ENCODE measurements at places on chromosomes 3 and 15.
A peak's percentile ranks its signal among the peaks of the same experiment; 100 is the strongest.

DNA sequence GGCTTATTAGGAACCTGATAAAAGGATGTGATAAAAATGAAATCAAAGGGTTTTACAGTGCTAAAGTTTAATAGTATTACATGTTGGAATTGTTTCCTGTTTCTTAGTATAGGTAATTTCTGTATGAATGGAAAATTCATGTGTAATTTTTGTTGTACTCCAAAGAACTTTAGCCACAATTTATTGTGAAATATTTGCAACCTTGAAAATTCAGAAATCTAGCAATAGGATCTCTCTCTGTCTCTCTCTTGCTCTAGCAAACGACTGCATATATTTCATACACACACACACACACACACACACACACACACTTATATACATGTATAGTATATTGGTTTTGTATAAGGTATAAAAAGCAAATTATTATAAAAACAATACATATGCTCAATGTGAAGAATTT lies 59.6 kb downstream of the PIAS1 start:
- no peak for DNase-seq

DNA sequence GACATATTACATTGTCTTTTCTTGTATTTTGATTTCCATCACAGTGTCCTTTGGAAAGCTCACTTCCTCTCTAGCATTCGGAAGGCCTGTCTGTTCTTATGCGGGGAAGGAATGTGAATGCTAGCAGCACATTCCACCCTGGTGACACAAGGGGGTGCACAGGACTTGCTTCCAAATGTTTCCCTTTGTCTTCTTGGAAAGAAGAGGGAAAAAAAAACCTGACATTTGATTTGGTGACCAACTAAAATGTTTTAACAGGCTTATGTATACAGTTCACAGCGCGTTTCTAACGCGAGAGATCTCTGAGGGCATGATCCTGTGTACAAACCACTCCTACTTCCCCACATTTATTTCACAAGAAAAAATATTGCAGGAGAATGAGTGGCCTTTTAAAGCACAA lies 107.6 kb upstream of the FXR1 start:
- DNase-seq = no peak

DNA sequence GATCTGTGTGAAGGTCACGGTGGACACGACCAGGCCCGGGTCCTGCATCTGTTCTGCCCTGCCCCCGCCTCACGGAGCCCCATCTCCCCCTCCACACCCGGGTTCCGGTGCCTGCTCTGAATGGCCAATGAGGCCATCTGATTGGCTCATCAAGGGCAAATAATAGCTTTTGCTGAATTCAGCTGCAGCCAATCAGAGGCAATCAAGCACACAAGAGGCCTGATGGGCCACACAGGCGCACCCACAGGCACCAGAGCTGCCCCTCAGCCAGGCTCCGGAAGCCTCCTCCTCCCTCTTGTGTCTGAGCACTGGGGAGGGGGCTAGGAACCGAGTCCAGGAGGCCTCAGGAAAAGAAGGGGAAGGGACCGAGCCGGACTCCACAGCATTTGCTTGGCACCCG lies 49.5 kb downstream of the CACNA2D2 start:
- DNase-seq = no peak

DNA sequence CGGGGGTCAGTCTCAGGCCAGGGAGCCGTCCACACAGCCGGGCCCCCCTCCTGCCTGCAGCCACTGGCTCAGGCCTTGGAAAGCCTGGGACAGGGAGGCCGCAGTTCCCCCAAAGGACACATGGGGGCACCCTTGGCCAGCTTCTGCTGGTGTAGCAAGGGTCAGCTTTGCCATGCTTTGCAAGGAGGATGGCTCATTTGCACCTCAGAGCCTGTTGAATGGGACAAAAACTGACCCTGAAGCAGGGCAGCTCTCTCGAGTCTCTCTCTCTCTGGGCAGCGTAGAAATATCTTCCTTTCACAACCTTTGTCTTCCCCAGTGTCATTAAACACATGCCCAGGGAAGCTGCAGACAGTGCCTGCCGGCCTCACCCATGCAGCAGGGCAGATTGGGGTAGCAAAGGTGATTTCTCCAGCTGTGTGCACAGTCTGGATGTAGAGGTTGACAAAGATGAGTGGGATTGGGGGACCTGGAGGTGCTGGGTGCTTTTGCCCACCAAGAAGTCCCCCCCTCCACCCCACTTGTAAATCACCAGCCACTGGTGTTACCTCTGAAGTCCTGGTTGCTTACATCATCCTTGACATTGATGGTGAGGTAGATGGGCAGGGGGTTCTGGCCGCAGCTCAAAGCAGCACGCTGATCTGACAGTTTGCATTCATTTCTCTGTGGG lies 17.4 kb upstream of the EHD4 start:
- peak; percentile 46 for DNase-seq

DNA sequence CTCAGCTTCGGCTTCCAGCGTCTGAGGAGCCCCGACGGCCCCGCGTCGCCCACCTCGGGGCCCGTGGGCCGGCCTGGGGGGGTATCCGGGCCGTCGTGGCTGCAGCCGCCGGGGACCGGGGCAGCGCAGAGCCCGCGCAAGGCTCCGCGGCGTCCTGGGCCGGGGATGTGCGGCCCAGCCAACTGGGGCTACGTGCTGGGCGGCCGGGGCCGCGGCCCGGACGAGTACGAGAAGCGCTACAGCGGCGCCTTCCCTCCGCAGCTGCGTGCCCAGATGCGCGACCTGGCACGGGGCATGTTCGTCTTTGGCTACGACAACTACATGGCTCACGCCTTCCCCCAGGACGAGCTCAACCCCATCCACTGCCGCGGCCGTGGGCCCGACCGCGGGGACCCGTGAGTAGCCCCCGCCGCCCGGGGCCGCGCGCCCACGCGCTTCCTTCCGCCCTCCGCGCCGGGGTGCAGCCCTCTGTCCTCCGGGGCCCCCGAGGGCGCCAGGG lies 462 bp downstream of the EDEM1 start:
- DNase-seq = no peak

DNA sequence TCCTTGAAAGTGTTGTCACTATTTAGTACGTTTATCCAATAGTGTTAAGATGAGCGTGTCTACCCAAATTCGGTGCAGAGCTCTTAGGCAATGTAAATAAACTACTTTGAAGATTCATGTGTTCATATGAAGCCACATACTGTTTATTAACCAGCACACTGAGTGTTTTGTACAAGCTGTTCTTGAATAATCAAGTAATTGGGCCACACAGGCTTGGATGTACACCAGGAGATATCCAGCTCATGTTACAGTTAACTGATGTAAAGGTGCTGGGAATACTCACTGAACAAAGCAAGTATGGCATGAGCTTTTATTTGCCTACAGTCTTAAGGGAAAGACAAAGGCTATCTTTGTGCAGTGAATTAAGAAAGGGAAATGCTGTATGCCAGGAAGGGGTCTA lies 632 bp upstream of the DHX36 start:
- DNase-seq = no peak

DNA sequence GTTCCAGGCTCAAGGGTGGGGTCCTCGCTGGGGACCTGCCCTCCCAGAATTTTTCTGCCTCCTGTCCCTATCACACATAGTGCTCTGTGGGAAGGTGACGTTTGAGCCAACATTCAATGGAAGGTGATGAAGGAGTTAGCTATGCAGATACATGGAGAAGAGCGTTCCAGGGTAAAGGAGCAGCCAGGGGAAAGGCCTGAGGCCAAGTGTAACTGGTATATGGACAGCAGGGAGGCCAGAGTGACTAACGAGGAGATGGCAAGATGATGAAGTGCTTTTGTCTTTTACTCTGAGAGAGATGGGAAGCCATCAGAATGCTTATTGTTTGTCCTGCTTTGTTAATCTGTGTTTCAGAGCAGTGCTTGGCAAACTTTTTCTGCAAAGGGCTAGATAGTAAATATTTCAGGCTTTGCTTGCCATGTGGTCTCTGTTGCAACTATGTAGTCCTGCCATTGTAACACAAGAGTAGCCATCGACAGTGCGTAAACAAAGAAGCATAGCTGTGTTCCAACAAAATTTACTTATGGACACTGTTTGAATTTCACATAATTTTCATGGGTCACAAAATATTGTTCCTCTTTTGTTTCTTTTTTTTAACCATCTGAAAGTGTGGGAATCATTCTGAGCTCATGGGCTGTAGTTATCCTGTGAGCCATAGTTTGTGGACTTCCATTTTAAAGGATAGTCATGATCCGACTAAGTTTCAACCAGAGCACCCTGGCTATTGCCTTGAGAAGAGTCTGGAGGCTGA lies 25.8 kb upstream of the PIAS1 start:
- DNase-seq = no peak

- no peak for DNase-seq
Measured at GRCh38 chr15:40053831-40054604, 15.0 kb upstream of the SRP14 start.

- no peak for DNase-seq
Measured at GRCh38 chr3:114861666-114862065, 285.4 kb downstream of the ZBTB20 start.

DNA sequence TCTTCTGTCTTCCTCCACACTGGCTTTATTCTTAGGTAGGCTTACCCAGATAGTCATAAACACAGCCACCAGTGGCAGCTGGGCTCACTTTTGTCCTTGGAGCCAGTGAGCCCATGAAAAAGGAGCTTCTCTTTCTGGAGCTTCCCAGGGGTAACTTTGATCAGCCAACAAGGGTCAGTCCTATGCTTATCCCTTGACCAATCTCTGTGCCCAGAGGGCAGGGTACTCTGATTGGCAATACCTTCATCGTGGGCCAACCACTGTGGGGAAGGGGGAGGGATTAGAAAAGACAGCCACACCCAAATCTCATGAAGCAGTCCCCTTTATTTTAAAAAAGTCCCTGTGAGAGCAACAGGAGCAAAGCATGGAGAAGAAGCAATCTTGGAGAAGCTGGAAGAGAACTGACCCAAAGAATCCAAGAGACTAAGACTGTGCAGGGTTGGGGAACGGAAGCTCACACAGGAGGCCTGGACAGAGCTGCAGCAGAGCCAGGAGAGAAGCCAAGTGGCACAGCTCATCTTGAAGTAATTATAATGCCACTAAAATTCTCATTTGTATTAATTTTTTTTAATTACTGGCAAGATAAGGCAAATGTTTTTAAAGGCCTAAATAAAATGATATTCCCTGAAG lies 70.4 kb downstream of the SSUH2 start:
- DNase-seq = no peak
